ENCODE measurements at places on chromosomes 1 and 21.

- no peak for DNase-seq
These were observed 2.4 kb downstream of the PARP1 start for GRCh38 chr1:226405411-226405988.

DNA sequence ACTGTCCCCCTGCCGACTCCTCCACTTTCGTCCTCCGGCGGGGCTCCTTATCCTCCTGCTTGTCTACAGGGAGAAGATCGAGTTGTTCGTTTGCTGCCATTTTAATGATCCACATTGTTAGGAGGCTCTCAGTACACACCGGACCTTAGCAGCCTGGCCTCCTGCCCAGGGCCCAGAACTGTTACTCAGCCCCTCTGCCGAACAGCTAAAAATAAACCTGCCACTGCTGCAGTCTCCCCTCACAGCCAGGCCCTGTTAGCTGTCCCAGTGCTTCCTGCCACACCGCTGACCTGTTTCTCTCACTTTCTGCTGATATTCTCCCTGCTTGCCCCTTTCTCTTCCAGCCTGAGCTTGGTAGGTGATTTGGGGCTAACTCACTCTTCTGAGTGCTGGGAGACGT, 8.3 kb downstream of the MAPKAPK2 start:
- DNase-seq = no peak

DNA sequence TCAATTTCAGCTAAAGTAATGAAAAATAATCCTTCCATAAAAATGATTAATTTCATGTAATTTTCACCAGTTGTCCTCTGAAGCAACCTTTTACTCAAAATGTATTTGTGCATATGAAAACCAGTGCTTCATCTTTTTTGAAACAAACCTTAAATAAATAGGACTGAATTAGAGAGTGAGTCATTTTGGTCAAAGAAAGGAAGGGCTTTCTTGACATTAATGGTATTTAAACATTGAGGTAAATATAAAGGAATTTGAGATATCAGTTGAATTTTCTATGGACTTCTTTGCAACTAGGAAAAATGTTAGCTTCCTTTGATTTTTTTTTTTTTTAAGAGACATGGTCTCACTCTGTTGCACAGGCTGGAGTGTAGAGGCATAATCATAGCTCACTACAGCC, 38.7 kb downstream of the SNX7 start:
- DNase-seq = no peak

GRCh38 chr21:16133248-16133647, 403.5 kb downstream of the USP25 start:
- no peak for DNase-seq

GRCh38 chr21:33650230-33650629, 7.9 kb downstream of the ITSN1 start:
- DNase-seq = no peak

- DNase-seq = no peak
These were observed 43.1 kb downstream of the ZNF281 start for GRCh38 chr1:200366577-200367253.

GRCh38 chr21:15682186-15682895, 47.4 kb upstream of the USP25 start:
- DNase-seq = no peak

- DNase-seq = no peak
These were observed 355.6 kb upstream of the ST6GALNAC5 start for GRCh38 chr1:76511558-76512179.

- no peak for DNase-seq
These were observed 46.4 kb upstream of the ADGRL4 start for GRCh38 chr1:79052829-79053449.

DNA sequence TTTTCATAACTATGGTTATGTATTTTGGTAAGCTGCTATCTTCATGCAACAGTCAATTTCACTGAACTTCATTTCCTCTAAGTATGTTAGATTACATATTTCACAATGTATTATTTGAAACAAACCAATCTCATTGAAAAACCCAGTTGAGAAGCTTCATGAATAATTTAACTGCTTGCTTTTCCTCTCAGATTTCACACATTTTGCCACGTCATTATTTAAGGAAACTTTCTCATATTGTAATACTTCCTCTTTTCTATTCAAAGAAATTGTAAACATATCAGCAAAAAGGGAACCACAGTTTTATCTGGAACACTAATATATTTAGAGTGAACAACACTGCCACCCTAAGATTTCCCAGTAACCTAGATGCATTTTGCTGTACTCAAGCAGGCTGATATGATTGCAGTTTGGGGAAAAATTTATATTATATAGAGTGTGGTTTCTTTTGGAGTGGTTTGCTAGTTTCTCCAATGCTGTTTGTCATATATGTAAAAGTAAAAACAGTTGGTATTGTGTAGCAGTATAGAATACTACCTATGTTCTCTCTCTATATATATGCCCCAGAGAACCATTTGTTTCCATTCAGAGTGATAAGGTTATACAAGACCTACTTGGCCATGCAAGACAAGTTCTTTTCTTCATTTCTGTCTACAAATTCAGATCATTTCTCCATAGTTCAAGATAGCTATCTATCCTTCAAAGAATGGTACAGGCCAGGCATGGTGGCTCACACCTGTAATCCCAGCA, 28.4 kb upstream of the AHCTF1 start:
- no peak for DNase-seq

DNA sequence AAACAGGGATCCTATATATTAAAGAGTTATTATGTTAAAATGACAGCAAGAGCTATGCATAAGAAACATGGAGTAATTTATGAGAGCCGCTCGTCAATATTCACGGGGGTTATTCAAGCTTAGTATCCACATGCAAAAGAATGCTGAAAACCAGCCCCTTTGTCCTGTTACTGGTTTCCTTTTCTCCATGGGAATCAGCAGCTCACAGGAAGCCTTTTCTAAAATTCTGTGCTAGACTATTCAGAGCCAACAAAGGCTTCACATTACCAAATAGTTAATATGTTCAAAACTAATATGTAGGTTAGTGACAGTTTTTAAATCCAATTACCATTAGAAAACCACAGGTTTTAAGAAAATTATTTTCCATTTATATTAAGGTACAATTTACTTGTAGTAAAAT, 225.6 kb upstream of the MAP1LC3C start:
- DNase-seq = no peak

GRCh38 chr1:211538287-211538686, 40.7 kb downstream of the SLC30A1 start:
- no peak for DNase-seq

DNA sequence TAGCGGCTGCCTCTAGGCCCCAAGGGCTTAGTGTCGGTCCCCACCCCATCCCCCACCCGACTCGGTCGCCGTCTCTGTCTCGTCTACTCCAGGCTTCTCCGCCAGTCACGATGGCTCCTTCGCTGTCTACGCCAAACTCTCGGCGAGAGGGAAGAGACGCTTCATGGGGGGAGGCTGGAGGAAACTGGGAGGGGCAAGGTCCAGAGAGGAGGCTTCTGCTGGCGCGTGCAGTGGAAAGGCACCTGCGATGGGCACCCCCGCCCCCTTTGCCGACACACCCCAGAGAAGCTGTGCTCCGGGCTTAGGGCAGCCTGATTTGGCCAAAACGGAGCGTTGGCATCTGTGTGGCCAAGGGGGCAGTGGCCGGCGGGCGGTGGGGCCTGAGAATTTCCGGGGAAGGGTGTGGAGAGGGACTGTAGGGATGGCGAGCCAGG, 1.2 kb upstream of the CSMD2 start:
- DNase-seq = no peak

- DNase-seq = no peak
These were observed 39.2 kb upstream of the RUNX1 start for GRCh38 chr21:35088319-35088771.

- no peak for DNase-seq
These were observed 28.3 kb downstream of the LRRC71 start for GRCh38 chr1:156948708-156949107.
